ENCODE measurements at places on chromosomes 13 and 19.
A peak's percentile ranks its signal among the peaks of the same experiment; 100 is the strongest.

GRCh38 chr19:15037586-15037985 lies 11.7 kb upstream of the CASP14 start:
- DNase-seq, result no peak

GRCh38 chr13:20411638-20412342 lies 113.9 kb downstream of the CRYL1 start:
- peak; percentile 45 for DNase-seq

DNA sequence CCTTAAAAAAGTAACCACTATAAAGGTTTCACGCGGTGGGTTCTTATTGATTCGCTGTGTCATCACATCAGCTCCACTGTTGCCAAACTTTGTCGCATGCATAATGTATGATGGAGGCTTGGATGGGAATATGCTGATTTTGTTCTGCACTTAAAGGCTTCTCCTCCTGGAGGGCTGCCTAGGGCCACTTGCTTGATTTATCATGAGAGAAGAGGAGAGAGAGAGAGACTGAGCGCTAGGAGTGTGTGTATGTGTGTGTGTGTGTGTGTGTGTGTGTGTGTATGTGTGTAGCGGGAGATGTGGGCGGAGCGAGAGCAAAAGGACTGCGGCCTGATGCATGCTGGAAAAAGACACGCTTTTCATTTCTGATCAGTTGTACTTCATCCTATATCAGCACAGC lies 30.6 kb downstream of the FGF9 start:
- DNase-seq, result no peak

- no peak for DNase-seq
These were observed 962.3 kb downstream of the EFNB2 start for GRCh38 chr13:105573136-105573535.
